ENCODE measurements at places on chromosomes 3 and 15. TPM values are rescaled to one million over a fixed set of nuclear protein-coding genes. Genes with fewer than 3 reads are reported as not detected.

The SERINC4 gene
- polyA plus RNA-seq: not detected

The VWA5B2 gene
- polyA plus RNA-seq: not detected

The MOBP gene
- not detected for polyA plus RNA-seq

The SLC6A11 gene
- polyA plus RNA-seq: not detected

The FAM3D gene
- polyA plus RNA-seq: not detected

The TNFSF10 gene
- 2.3 TPM for polyA plus RNA-seq

The CCDC9B gene
- polyA plus RNA-seq: 5.5 TPM

The GUCA1C gene
- not detected for polyA plus RNA-seq

The CPOX gene
- polyA plus RNA-seq: 19.6 TPM

The DCP1A gene
- polyA plus RNA-seq: 27.0 TPM

The SLC12A1 gene
- polyA plus RNA-seq: not detected

The IMPG2 gene
- 0.19 TPM for polyA plus RNA-seq

The GATA2 gene
- 6.1 TPM for polyA plus RNA-seq

The TGM4 gene
- polyA plus RNA-seq: 0.12 TPM

The CCRL2 gene
- polyA plus RNA-seq: 0.16 TPM

The NRG4 gene
- polyA plus RNA-seq: not detected

- no peak for DNase-seq
Measured at GRCh38 chr3:71489315-71489761, 94.2 kb downstream of the FOXP1 start.

DNA sequence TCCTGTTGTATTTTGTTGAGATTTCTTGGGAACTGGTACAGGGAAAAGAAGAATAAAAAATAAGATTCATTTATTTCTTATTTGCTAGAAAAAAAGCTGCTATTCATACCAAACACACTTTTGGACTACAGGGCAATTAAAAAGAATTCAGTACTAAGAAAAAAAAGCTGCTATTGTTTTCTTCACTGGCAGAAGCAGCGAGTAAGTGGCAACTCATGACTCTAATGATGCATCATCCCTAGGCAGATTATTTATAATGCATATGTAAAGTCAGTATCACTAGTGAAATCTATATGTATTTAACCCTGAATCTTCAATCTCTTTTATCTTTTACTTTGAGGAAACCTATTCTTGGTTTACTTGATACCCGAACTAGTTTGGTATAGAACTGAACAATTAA, 15.2 kb downstream of the PFN2 start:
- DNase-seq: no peak

GRCh38 chr15:85312929-85313331, 67.5 kb upstream of the AKAP13 start:
- no peak for DNase-seq

DNA sequence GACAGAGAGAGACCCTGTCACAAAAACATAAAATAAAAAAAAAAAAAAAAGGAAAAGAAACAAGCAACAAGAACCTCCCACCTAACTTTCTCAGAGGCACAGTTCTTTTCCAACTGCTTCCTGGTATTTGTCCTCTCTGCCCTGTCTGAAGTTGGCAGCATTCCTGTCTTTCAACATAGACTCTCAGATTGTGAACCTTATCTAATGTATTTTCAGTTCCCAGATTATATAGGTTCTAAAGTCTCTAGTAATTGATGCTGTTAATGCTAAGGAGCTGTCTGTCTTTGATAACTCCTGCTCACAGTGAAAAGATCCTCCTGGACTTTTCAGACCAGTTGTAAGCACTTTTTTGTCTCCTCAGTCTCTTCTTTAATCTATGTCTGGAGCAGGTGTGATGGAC, 199.5 kb upstream of the P2RY1 start:
- no peak for DNase-seq

DNA sequence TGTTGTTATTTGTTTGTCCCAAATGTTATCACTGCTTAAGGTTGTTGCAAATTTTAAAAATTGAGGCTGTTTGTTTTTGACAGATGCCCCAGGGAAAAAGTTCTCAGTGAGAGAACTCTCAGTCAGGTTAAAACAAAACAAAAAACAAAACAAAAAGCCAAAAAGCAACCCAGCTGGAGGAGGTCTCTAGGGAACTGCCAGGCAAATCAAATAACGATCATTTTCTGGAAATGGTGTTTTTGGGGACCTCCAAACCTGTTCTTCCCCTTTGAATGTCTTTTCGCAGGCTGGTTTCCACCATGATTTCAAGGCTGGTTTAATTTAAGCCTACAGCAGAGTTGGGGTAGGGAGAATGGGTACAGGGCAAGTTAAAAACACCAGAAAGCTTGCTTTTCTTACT, 27.2 kb downstream of the SPINK8 start:
- no peak for DNase-seq

DNA sequence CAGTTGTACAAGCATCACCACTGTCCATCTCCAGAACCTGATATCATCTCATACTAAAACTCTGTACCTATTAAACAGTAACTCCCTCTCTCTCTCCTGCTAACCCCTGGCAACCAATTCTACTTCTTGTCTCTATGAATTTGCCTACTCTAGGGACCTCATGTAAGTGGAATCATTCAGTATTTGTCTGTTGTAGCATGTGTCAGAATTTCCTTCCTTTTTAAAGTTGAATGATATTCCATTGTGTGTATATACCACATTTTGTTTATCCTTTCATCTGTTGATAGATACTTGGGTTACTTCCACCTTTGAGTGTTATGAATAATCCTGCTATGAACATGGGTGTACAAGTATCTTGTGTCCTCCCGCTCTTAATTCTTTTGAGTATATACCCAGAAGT, 16.6 kb downstream of the ZNF592 start:
- DNase-seq: no peak

- DNase-seq: no peak
Measured at GRCh38 chr15:50024281-50024680, 94.8 kb downstream of the ATP8B4 start.

DNA sequence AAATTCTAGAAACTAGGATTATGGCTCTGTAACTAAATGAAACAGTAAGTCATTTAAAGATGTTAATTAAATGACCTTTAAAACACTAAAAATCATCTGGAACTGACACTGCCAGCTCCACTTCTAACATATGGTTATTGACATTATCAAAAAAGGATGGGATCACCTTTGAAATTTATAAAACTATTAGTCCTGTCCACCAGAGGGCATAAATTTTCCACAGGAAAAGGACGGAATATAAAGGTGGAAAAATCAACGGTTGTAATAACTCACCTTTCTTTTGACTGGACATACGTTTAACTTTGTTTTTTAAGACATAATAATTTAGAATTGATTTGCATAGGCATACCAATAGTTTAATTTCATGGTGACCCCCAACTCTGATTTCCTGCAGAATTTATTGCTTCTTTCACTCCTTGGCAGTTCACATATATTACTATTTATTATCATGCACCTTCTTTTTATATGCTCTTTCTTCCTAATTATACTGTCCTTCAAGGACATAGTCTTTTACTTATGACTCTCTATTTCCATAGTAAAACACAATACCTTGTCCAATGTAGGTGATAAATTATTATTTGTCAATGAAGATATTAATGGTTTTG, 345.7 kb downstream of the CADM2 start:
- no peak for DNase-seq

GRCh38 chr3:160929595-160929994, 173.6 kb downstream of the PPM1L start:
- no peak for DNase-seq

- no peak for DNase-seq
Measured at GRCh38 chr3:55631766-55632331, 144.7 kb upstream of the WNT5A start.

DNA sequence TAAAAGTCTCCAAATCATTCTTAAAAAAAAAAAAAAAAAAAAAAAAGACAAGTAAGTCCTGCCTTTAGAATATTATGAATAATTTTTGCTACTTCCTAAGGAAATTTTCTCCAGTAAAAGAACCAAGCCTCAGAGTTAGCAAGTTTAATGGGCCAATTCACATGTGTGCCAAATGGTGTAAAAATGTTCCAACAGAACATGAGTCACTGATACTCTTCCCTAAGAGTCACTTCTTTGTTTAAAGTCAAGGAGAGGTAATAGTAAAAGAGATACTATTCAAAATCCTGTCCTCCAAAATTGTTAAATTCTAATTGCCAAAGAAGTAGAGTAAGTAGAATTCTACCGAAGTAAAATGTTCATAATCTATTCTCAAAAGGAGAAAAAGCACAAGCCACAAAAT, 17.7 kb upstream of the CPA3 start:
- DNase-seq: no peak

GRCh38 chr3:14252321-14253021, 73.9 kb downstream of the LSM3 start:
- no peak for DNase-seq

- no peak for DNase-seq
Measured at GRCh38 chr3:85171976-85172375, 213.2 kb downstream of the CADM2 start.

DNA sequence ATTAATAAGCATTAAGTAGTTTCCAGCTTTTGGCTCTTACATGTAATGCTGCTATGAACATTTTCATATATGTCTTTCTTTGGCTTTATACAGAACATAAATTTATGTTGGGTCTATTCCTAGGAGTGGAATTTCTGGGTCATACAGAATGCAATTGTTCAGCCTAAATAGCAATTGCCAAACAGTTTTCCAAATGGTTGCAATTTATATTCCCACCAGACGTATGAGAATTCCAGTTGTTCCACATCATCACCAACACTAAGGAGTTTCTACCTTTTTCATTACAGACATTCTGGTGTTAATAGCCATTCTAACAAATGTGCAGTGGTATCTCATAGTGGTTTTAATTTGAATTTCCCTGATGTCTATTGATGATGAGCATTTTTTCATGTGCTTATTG, 160.1 kb upstream of the TMC3 start:
- DNase-seq: no peak

DNA sequence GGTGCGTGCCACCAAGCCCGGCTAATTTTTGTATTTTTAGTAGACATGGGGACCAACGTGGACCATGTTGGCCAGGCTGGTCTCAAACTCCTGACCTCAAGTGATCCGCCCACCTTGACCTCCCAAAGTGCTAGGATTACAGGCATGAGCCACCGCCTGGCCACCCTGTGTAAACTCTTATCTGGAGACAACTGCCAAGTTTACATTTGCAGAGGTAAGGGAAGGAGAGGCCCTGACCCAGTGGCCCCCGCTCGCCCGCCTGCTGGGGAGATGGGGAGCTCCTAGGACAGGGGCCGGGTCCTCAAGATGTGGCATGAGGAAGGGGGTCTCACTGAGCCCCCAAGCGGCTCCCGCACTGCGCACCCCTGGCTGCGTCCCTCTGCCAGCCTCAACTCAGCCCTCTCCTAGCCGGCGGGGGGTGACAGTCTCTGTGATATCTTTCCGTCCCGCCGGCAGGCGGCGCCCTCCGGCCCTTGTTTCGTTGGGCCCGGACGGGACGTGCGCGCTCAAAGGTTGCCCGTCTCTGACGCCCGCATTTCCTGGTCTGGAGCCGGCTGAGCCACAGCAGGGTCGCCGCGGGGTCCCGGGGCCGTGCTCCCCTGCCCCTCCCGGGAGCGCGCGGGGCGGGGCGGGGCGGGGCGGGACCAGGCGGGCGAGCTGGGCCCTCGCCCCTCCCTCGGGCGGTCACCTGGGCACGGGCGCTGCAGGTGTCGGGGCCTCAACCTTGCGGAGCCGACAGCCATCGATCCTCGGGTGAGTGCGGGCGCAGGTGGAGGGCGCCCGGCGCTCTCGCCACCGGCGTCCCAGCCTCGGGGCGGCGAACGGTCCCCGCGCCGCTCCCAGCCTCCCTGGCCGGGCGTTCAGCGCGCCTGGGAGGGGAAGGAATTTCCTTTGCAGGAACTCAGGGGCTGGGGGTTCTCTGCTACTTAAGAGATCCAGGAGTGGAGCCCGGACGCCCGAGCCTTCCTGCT, at the start of gene GPR160:
Gene GPR160, plus strand, starts transcription at position 533 of the 971 bp plus-strand sequence. CDS start 45,978 bp downstream, outside the sequence.
- DNase-seq: no peak

DNA sequence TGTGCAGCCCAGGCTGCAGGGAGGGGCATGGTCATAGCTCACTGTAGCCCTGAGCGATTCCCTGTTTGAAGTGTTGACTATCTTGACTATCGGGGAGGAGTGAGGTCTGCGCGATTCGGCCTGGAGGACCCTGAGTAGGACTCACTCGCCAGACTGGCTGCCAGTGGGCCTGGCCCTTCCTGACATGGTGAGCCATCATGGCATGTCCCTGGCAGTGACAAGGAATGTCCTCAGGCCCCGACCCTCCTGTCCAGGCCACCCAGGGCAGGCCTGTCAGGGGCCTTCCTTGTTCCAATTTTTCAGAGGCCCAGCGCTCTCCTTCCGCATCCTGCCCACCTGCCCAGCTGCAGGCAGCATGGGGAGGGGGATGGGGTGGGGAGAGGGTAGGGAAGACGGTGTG, 5.2 kb upstream of the OCA2 start:
- no peak for DNase-seq

- no peak for DNase-seq
Measured at GRCh38 chr3:31213869-31214486, 318.7 kb upstream of the STT3B start.

- DNase-seq: no peak
Measured at GRCh38 chr3:15313461-15313860, 18.9 kb downstream of the SH3BP5 start.

DNA sequence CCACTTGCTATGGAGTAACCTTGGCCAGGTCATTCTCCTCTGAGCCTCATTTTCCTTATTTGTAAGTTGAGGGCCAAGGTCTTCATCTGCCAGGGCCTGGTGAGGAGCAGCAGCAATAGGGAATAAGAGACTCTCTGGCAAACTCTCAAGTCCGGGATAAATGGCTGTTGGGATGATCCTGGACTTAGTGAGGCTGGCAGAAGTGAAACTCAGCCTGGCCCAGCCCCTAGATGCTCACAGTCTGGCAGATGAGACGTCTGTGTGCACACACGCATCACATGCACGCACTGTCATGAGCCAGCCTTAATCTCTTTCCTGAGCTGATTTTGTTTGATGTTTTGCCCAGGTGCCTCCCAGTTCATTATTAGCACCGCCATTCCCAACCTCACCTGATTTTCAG, 26.8 kb downstream of the SLC6A6 start:
- DNase-seq: no peak

DNA sequence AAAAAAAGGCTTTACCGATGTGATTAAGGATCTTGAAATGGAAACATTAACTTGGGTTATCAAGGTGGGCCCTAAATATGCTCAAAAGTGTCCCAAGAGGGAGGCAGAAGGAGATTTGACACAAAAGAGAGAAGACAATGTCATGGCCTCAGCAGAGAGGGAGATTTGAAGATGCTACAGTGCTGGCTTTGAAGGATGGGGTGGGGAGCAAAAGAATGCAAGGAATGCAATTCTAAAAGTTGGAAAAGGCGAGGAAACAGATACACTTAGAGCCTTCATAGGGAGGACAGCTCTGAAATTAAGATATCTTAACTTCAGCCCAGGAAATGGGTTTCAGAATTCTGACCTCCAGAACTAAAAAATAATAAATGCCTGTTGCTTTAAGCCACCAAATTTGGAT, 314.5 kb upstream of the CCDC54 start:
- no peak for DNase-seq

- peak; percentile 89 for DNase-seq
Measured at GRCh38 chr3:46935168-46935858, 41.2 kb downstream of the CCDC12 start.

- no peak for DNase-seq
Measured at GRCh38 chr3:113271189-113271588, 59.8 kb downstream of the BOC start.

Measured in AG04450 (cell line).